ENCODE measurements at places on chromosomes 2 and 18.

GRCh38 chr18:79877163-79878091 lies 74.0 kb downstream of the SLC66A2 start:
- no peak for DNase-seq

GRCh38 chr2:71898851-71899681 lies 248.6 kb downstream of the CYP26B1 start:
- no peak for DNase-seq

GRCh38 chr2:55498582-55498981 lies 20.9 kb upstream of the CFAP36 start:
- no peak for DNase-seq

DNA sequence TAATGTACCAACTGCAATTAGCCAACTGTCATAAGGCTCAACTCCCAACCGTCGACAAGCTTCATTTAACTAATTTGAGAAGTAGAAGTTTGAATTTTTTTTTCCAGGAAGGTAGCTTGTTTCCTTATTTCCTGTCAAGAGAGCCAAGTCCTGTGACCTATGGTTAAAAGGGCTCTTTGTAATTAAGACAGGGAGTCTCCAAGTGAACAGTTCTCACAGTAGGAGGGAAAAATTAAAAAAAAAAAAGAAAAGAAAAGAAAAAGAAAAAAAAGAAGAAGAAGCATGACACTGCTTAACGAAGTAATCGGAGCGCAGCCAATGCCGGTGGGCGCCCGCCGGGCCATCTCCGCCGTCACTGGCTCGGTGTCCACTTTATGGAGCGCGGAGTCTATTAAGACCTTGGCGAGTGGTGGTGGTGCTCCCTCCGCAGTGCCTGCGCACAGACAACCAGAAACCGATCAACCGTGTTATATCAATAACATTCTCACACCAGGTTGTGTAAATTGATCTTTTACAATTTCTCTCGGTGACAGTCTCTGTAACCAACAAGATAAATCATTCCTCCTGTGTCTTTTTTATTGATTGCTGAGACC lies 197.2 kb upstream of the POU3F3 start:
- DNase-seq, result no peak

DNA sequence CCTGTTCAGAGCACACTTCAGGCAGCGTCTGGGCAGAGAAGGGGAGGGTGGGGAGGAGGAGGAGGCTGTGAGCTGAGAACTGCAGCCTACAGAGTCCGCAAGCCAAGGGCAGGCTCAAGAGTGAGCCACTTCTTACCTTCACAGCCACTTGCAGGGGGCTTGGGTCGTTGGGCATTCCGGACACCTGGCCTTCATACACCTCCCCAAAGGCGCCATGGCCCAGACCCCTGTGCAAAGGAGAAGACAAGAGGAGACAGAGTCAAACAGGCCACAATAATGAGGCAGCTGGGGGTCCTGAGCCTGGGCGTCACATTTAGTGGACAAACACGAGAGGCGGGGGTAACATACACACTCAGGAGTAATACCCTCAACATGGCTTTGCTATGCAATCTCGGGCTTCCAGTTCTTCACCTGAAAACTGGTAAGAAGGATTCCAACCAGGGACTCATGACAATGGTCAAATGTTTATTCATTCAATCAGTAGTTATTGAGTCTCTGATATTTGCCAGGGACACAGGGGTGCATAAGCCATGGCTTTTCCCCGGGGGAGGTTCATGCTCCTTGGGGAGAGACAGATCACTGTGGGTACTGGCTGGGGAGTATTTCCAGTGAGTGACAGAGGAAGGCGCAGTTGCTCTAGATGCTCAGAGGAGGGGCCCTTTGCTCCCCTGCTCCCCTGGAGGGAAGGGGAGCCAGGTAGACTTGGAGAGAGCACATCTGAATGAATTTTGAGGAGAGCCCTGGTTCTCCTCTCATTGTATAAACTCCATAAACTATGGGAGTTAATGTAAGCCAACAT lies 107.4 kb downstream of the CLIP4 start:
- DNase-seq, result no peak

DNA sequence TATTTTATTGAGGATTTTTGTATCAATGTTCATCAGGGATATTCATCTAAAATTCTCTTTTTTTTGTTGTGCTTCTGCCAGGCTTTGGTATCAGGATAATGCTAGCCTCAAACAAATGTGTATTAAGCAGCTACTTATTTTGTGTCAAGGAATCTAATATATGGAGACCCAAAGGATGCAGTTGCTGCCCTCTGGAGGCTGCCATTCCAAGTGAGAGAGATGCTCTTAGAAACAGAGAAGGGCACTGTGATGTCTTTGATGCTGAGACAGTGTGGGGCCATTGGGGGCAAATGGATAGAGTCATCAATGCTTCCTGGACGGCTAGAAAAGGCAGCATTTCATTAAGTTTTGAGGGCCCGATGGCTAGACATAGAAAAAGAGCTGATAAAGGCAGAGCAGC lies 292.6 kb downstream of the SETBP1 start:
- DNase-seq, result no peak

- DNase-seq, result no peak
These were observed 179.5 kb downstream of the LOXHD1 start for GRCh38 chr18:46477425-46478011.

GRCh38 chr2:239188536-239188935 lies 212.3 kb downstream of the HDAC4 start:
- DNase-seq, result no peak

- no peak for DNase-seq
These were observed 106.1 kb downstream of the TXNL1 start for GRCh38 chr18:56532176-56532840.

DNA sequence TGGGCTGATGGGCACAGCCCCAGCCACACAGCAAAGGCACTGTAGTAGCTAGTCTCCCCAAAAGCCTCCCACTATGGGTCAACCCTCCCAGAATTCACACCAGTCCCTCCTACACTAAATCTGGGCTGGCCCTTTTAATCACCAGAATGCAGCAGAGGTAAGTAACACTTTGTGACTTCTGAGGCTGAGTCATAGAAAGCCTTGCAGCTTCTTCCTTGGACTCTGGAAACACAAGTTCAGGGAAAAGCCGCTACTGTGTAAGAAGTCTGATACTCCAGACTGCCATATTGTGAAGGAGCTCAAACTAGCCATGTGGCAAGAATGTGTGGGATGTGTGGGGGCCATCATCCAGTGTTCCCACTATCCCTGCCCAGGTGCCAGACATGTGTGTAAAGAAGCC lies 19.0 kb upstream of the SIX2 start:
- DNase-seq, result no peak

- no peak for DNase-seq
These were observed 146.6 kb downstream of the PIEZO2 start for GRCh38 chr18:11002796-11003195.

DNA sequence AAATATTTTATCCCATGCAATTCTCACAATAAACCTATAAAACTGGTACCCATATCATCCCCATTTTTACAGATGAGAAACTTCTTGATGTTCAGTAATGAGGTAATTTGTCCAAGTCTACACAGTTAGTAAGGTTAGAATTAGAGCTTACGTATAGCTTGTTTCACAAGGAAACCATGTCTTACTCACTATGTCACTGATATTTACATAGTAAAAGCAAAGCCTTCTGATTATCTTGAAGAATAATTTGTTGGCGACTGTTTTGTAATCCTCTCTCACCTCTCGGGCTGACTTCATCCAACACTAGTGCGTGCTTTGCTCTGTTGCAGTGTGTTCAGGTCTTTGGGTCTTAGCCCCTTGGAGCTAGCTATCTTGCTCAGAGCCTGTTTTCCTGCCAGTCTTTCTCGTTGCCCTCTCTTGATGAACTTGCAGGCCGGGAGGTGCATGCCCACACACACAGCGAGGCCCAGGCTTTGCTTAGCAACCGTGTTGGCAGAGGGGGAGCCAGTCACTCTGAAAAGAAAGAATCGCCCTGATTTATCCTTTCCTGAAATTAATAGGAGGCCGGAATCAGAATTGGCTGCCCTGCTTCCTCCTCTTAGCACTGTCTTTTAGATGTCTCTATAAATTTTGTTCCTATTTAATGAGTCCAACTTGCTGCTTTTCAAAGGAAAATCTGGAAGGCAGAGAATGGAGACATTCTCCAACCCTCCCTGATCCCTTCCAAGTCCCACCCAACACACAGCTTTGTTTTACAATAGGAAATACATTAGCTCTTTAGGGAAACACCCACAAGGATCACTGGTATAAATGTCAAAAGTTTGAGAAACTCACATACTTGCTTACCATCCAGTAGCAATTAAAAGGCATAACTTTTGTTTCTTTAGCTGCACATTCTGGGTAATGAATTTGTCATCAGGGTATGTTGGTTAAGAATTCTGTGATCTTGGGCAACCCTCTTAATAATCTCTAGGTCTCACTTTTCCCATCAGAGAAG lies 97.6 kb upstream of the SEC11C start:
- no peak for DNase-seq

DNA sequence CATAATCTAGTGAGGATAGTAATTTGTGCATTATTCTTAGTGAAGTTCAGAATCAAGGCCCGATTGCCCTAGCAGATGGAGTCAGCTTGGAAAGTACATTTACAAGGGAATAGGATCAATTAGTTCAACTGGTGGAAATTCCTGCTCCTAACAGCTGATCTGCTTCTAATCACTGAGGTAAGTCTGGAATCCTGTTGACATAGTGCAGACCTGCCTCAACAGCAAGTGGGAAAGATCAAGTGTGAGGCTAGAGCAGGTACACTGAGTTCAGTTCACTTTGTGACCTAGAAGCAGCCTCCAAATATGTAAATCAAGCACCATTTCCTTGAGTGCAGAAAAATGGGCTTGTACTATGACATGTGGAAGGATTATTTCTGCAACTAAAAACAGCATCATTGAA lies 111.2 kb upstream of the NOSTRIN start:
- DNase-seq, result no peak

- DNase-seq, result no peak
These were observed 9.9 kb upstream of the SALL3 start for GRCh38 chr18:78969574-78970315.

DNA sequence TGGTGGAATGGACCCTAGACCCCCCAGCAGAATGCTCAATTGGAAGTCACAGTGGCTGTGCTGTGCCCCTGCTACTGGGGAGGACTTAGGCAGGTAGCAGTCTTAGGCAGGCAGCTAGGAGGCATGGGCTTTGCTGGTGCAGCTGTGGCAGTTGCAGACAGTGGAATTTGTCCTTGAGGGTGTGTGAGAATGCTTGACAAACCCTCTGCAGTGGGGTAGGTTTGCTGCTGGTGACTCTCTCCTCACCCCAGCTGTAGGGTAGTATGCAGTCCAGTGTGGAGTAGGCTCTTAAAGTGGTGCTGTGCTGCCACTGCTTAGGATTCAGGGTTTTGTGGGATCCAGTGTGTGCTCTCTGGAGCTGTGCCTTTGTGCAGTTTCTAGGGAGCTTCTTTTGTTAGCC lies 61.3 kb downstream of the NUP35 start:
- no peak for DNase-seq

- DNase-seq, result no peak
These were observed 90.3 kb downstream of the SP3 start for GRCh38 chr2:173874894-173875237.

DNA sequence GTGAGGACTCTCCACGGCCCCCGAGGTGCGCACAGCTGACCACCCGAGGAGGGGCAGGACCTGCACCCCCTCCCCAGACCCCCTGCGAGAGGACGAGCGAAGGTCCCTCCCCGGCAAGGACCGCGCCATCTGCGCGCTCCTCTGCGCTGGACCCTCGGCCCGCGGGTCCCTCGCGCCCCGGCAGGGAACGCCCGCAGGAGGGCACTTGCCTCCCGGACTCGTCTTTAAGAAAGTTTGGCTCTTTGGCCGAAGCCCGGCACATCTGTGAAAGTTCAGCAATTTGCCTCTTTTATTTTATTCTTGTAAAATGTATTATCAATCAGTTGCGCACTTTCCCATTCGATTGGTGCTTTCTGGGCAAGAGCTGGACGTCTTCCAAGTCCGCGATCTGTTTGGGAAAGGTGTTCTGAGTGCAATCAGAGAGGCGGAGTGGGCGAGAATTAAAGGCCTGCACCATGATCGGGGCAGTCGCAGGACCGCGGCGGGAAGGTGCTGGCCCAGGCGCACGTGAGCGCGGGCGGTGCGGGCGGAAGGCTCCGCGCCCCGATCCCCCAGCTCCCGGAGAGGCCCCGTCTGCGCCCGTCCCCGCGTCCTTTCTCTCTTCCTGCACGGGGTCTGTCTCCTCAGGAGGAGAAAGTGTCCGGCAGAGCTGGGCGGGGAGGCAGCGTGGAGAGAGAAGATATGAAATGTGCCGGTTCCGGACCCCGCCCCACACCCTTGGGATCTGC lies 1.6 kb upstream of the ALKAL2 start:
- DNase-seq, result no peak

- no peak for DNase-seq
These were observed 19.1 kb upstream of the AFTPH start for GRCh38 chr2:64504774-64505720.

DNA sequence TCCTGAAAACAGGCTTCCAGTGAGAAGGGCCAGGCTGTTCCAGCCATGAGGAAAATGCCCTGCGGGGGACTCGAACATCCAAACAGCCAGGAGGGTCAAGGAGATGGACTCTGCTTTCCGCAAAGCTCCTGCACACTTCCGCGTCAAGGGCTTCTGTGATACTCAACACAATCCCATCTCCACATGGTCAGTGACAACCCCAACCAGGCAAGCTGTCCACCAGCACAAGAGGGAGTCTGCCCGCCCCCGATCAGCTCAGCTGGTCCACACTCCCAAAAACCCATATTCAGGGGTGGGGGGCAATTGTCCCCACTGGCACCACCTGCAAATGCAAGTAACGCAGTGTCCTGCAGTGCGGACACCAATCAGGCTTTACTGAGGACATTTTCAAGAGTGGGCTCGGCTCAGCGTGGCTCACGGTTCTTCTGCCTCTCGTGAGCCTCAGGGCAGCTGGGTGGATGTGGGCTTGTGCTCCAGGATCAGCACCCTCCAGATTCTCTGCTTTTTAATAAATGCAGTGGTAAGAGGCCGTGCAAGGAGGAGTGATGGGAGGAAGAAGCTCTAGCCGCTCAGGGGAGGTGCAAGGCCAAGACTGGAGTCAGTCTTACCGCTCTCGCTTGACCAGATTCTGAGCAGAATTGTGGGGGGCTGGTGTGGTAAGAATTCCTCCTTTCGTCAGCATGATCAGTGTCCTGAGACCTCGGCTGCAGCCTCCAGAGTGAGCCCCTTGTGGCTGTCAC lies 19.5 kb upstream of the CIDEA start:
- no peak for DNase-seq

DNA sequence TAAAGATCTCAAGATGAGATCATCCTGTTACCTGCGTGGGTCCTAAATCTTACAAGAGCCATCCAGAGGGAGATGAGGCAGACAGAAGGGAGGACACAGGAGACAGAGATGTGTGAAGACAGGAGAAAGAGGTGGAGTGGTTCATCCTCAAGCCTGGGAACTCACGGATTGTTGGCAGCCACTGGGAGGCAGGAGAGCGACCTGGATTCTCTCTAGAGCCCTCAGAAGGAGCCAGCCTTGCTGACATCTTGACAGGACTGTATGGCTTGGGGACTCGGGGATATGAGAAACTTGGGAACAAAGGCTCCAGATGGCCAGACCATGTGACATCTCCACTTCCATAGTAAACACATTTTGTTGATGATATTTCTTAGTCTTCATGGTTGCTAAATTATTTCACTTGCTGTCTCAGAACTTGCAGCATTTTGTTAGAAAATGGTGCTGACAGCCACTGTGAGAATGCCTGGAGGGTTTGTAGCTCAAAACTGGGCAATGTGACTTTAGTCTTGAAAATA lies 57.8 kb upstream of the MC2R start:
- no peak for DNase-seq

GRCh38 chr2:95046371-95047112 lies 21.0 kb downstream of the MAL start:
- no peak for DNase-seq

GRCh38 chr18:31941010-31941809 lies 1.7 kb downstream of the TRAPPC8 start:
- no peak for DNase-seq

Measured in thymus (tissue), 14 donors.